ENCODE measurements at places on chromosomes 2 and 18. TPM values are rescaled to one million over a fixed set of nuclear protein-coding genes. Genes with fewer than 3 reads are reported as not detected.

DNA sequence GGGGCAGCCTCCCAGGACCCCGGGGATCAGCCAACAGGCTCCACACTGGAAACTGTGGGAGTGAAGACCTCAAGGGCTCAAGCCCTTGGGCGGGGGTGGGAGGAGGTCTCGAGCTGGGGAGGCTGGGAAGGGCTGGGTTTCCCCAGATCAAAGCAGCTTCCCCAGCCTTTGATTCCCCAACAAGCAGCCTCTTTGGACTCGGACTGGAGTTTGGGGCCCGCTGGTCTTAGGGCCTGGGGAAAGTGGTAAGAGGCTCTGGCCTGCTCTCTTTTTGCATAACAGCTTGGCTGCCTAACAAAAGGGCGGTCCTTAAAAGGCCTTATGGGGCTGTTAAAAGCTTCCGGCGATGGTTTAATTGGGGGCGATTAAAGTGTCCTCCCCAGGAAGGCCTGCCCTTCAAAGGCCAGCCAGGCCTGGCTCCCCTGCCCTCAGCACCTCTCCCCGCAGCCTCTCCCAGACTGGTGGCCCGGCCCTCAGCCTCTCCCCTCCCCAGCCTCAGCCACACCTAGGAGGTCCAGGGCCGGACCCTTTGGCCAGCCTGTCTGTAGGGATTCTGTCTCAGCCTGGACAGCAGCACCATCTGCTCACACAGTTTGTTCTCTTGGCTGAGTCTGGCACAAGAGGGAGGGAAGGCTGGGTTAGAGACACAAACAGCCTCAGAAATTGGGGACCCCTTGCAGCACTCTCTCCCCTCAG, 39.6 kb downstream of the ZFP36L2 start:
- H3K4me1 ChIP-seq, result no peaks in the 10 kb centered on the region
- no peak for DNase-seq
- no peaks in the 10 kb centered on the region for H3K36me3 ChIP-seq
- no peak overlapping the region for H3K27ac ChIP-seq
- H3K27me3 ChIP-seq, result no peaks in the 10 kb centered on the region

GRCh38 chr2:151204756-151205155, 56.9 kb downstream of the RBM43 start:
- no peaks in the 10 kb centered on the region for H3K4me1 ChIP-seq
- no peak overlapping the region for H3K27ac ChIP-seq
- no peak overlapping the region for H3K4me3 ChIP-seq
- no peak for DNase-seq

GRCh38 chr2:232838406-232838874, 31.6 kb upstream of the SNORC start:
- peak; percentile 84 for DNase-seq
- peaks cover 46% of the 10 kb centered on the region for H3K4me1 ChIP-seq
- H3K27ac ChIP-seq, result peak overlapping the region; percentile 59
- H3K4me3 ChIP-seq, result no peak overlapping the region
- no peaks in the 10 kb centered on the region for H3K27me3 ChIP-seq

DNA sequence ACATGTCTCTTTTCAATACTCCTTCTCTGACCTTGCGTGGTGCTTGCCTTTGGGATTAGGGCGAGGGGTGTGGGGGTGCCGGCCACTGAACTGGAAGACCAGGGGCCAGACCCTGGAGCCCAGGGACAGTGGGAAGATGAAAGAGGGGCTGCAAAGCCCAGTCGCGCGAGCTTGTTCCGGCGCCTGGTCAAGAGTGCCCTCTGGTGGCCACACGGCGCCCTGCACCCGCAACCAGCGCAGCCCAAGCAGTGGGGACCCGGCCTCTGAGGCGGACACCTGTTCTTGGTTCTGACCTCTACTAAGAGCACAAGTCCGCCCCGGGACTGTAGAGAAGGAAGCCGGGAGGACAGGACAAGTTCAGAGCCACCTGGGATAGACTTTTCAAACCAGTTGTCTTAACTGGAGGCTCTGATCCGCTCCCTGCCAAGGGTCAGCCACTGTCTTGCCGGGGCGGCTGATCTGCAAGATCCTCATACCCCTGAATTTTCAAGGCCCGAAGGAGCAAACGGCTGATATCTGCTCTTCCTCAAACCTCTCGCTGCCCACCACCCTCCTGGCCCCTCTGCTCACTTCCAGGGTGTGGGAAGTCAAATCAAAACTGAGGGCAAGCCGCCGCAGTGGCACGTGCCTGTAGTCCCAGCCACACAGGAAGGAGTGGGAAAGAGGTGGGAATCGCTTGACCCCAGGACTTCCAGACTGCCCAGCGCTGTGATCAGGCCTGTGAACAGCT, 14.9 kb upstream of the MSH6 start:
- H3K4me3 ChIP-seq, result no peak overlapping the region
- peak; percentile 95 for DNase-seq
- H3K4me1 ChIP-seq, result peaks cover 6% of the 10 kb centered on the region

GRCh38 chr2:238102865-238103264, 2.7 kb downstream of the ESPNL start:
- DNase-seq, result no peak
- H3K4me1 ChIP-seq, result peaks cover 40% of the 10 kb centered on the region
- no peaks in the 10 kb centered on the region for H3K27me3 ChIP-seq
- H3K4me3 ChIP-seq, result no peak overlapping the region
- no peaks in the 10 kb centered on the region for H3K36me3 ChIP-seq
- no peak overlapping the region for H3K27ac ChIP-seq

The GPR17 gene
- total RNA-seq, result not detected

The CCDC148 gene
- total RNA-seq, result 0.41 TPM

DNA sequence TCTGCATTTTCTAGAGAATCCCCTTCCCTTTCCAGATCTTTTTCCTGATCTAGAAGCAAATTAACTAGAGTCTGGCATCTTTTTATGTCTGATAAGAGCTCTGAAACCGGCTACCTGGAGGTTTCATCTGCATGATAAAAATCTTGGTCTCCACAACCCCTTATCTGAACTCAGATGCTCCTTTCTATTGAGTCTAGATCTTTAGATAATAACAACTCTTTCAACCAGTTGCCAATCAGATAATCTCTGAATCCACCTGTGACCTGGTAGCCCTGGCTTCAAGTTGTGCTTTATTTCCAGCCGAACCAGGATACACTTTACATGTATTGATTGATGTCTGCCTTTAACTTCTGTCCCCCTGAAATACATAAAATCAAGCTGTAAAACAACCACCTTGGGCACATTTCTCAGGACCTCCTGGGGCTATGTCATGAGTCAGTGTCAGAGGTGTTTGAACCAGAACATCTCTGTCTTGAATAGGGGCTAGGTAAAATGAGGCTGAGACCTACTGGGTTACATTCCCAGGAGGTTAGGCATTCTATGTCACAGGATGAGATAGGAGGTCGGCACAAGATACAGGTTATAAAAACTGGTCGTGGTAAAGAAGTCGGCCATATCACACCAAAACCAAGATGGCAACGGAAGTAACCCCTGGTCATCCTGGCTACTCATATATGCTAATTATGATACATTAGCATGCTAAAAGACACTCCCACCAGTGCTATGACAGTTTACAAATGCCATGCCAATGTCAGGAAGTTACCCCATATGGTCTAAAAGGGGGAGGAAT, 20.8 kb downstream of the RALBP1 start:
- no peak overlapping the region for H3K4me3 ChIP-seq
- peaks cover 21% of the 10 kb centered on the region for H3K36me3 ChIP-seq
- peaks cover 16% of the 10 kb centered on the region for H3K4me1 ChIP-seq
- H3K27me3 ChIP-seq, result no peaks in the 10 kb centered on the region
- no peak overlapping the region for H3K27ac ChIP-seq
- no peak for DNase-seq

The SLC39A6 gene
- 24.0 TPM for total RNA-seq

The FOXD4L1 gene
- total RNA-seq, result 0.13 TPM

The DPY30 gene
- total RNA-seq, result 47.7 TPM

DNA sequence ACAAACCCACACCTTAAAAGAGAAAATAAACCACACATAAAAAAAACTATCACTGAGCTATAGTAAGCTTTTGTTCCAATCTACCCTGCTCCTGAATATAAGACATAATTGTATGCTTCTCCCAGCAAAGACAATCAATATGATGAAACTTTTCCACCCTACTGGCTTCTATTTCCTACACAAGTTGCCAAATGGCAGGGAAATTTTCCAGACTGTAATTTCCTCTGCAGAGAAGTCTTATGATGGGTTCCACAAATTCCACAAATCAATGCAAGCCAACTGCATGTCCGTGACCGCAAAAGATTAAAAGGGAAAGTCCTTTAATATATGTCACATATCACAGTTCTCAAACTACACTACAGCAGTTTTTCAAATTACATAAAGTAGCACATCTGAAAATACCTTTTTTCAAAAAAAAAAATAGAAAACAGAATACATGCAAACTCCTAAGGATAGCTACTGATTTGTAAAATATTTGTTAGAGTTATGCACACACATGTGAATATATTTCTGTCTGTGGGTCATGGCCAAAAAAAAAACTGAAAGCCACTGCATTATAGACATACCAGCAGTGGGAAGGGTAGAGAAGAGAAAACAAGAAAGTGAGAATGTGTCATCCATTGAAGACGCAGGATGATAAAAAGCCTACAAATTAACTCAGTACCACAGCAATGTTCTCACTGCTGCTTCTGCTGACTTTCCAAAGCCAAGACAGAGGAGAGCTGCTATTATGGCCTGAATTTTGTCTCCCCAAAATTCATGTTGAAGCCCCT, 61.4 kb downstream of the RPL31 start:
- H3K4me3 ChIP-seq, result no peak overlapping the region
- H3K36me3 ChIP-seq, result no peaks in the 10 kb centered on the region
- no peak for DNase-seq

DNA sequence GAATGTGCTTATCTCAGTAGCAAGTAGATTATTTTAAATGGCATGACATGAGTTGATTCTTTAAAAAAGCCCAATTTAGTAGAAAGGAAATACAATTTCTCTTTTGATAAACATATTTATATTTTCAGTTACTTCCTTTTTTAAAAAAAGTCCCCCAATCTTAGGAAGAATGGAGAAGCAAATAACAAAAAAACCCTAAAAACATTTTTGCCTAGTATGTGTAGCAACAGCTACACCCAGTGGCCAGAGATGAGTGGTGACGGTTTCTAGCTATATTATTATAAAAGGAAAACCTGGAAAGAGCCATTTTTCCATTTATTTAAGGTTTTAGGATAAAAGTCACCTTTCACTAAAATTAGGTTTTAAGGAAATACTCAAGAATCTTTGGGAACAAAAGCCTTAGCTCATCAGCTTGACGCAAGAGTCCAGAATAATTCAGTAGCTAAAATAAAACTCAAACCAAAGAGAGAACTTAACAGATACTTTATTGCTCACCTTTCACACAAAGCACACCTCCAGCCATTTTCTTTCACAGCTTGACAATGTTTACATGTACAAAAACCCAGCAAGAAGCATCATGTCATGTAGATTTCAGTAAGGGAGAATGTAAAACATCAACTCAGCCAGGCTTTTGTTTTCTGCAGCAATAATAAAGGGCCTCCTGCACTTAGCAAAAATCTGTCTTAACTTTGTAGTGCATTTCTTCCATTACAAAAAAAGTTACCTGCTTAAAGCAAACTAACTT, 15.7 kb downstream of the FAM98A start:
- no peak for DNase-seq
- no peaks in the 10 kb centered on the region for H3K27me3 ChIP-seq
- H3K27ac ChIP-seq, result peak overlapping the region; percentile 8
- H3K4me3 ChIP-seq, result no peak overlapping the region
- H3K4me1 ChIP-seq, result peaks cover 11% of the 10 kb centered on the region
- H3K36me3 ChIP-seq, result peaks cover 26% of the 10 kb centered on the region

The OSBPL1A gene
- 22.4 TPM for total RNA-seq

GRCh38 chr2:8352296-8352695, 329.6 kb upstream of the ID2 start:
- no peak overlapping the region for H3K27ac ChIP-seq
- H3K4me3 ChIP-seq, result no peak overlapping the region
- H3K27me3 ChIP-seq, result no peaks in the 10 kb centered on the region
- H3K36me3 ChIP-seq, result no peaks in the 10 kb centered on the region
- no peaks in the 10 kb centered on the region for H3K4me1 ChIP-seq

The LOXHD1 gene
- 2.7 TPM for total RNA-seq

The ASB1 gene
- 28.8 TPM for total RNA-seq

DNA sequence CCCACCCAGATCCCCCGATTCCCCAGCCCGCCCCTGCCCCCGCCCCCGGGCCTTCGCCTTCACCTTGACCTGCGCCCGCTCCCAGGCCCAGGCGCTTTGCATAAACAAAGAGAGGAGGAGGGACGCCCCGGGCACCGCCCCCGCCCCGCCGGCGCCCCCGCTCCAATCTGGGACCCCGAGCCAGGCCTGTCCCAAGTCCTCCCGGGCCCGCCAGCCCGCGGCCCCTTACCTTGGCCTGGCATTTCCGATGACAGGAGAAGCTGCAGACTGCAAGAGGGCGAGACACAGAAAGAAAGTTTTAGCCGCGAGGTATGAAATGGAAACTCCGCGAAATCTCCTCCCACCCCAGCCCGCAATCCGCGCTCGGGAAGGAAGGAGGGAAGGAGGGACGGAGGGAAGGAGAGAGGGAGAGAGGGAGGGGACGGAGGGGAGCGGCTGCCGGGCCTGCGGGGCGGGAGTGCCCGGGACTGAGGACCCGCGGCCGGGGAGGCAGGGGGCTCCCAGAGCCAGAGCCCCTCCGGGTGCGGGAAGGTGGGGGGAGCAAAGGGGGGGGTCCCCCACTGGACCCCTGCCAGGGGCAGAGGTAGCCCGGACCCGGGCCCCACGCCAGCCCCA, 24.2 kb downstream of the TNS1 start:
- H3K27ac ChIP-seq, result peak overlapping the region; percentile 68
- DNase-seq, result peak; percentile 65
- H3K4me1 ChIP-seq, result no peaks in the 10 kb centered on the region
- H3K36me3 ChIP-seq, result no peaks in the 10 kb centered on the region
- H3K27me3 ChIP-seq, result no peaks in the 10 kb centered on the region

Data from spleen (tissue), 13 donors.